ENCODE measurements at places on chromosomes 5 and 9. TPM values are rescaled to one million over a fixed set of nuclear protein-coding genes. Genes with fewer than 3 reads are reported as not detected.

PDLIM4 gene
- 40.4 TPM for total RNA-seq

MYMK gene
- total RNA-seq: not detected

TPPP gene
- 0.07 TPM for total RNA-seq

CAPSL gene
- not detected for total RNA-seq

DOK3 gene
- 3.2 TPM for total RNA-seq

Measured in mammary microvascular endothelial cell (primary cell).